Substantia nigra (tissue), 51 donors: ENCODE measurements at places on chromosomes 3 and 15.

- no peak for DNase-seq
Observed at GRCh38 chr3:108221393-108221792, 831 bp downstream of the IFT57 start.

- DNase-seq = no peak
Observed at GRCh38 chr3:131928593-131928992, 106.2 kb downstream of the CPNE4 start.

GRCh38 chr3:31232055-31233025, 300.4 kb upstream of the STT3B start:
- no peak for DNase-seq

DNA sequence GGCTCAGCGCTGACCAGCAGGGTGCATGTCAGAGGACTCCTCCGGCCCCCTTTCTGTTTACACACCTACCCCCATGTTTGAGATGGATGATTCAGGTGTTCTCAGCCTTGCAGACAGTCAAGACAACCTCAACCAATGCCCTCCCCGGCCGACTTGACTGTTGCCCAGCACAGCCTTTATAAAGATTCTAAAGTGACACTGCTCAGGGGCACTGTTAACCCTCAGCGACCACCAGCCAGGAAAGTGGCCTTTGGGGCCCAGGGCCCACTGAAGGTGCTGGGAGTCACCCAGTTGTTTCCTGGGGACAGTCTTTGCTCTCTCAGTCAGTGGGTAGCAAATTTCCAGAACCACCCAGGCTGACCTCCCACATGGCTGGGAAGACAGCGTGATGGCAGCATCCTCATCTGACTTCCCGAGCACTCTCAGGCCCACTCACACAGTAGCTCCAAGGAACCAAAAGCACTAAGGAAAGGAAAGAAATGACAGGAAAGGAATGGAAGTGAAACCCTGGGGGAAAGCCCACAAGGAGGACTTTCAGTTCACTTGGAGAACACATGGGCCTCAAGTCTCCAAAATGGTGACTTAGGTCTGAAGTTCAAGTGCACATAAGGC, 128.4 kb downstream of the ASB7 start:
- no peak for DNase-seq

DNA sequence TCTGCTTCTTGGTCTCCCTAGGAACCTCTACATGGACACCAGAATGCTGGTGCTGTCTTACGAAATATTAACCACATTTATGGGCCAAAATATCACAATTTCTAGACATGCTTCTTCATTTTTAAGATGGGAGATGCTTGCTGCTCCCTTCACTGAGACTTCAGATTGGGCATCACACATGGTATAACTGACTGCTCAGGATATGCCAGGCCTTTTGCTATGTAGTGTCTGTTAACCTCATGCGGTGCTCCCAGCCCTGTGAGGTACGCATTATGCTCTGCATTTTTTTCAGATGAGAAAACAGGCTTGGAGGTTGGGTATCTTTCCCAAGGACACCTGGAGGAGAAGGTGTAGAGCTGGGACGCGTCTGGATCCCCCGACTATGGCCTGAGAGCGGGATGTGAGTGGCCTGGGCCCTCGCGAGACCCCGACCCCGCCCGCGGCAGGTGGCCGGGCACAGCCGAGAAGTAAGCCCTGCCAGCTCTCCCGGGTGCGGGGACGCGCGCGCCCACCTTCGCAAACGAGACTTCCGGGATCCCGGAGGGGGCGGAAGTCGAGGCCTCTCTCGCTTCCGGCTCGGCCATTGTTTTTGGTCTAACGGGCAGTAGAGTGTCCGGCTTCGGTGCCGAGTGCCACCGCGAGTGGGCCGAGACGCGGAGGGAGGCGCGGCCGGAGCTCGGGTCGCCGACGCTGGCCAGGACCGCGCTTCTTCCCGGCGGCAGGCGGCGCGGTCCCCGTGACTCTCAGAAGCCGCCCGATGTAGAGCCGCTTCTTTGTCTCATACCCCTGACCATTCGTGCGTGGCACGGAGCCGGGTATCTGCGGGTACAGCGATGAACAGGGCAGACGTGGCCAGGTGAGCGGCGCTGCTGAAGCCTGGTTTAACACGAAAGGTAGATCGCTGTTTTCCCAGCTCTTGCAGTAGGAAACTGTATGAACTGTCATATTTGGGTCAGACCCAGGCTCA, at the start of gene ZKSCAN7:
Gene ZKSCAN7, plus strand, starts transcription at position 568 of the 967 bp plus-strand sequence. CDS start 1,855 bp downstream, outside the sequence.
- peak; percentile 6 for DNase-seq

DNA sequence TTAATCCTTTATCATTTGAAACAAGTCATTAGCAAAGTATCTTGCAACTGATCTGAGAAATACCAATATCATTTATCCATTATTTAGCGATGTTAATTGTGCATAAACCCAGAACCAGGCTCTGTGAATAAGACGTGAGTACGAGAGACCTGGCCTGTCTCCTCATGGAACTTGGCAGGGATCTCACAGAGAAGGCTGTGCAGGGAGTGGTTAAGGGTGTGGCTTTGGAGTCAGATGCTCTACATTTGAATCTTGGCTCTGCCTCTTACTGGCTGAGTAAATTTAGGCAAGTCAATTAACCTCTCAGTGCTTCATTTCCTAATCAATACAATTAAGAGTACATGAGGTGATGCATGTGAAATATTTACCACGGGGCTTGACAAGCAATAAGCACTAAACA, 39.9 kb upstream of the TBL1XR1 start:
- DNase-seq = no peak

- no peak for DNase-seq
Observed at GRCh38 chr3:156252656-156253055, 132.3 kb downstream of the KCNAB1 start.

DNA sequence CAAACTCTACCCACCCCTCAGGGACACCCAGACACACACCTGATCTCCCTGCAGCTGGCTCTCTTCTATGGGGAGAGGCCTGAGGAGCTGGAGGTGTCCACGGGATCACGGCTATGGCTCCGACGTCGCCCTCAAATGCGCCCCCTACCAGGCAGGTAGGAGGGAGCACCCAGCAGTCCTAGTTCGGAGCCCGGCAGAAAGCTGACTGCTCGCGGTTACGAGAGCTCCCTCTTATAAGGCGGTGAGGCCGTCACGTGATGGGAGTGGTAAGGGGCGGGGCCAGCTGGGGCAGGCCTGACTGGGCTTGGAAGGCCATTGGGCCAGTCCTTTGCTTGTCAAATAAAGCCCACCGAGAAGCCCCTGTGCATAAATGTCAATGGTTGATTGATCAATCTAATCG, at the start of gene PRR20G:
Gene PRR20G, minus strand, starts transcription at position 207 of the 400 bp plus-strand sequence. CDS start 681 bp downstream, outside the sequence.
- DNase-seq = no peak

- DNase-seq = no peak
Observed at GRCh38 chr3:180808823-180809575, 103.5 kb upstream of the FXR1 start.

DNA sequence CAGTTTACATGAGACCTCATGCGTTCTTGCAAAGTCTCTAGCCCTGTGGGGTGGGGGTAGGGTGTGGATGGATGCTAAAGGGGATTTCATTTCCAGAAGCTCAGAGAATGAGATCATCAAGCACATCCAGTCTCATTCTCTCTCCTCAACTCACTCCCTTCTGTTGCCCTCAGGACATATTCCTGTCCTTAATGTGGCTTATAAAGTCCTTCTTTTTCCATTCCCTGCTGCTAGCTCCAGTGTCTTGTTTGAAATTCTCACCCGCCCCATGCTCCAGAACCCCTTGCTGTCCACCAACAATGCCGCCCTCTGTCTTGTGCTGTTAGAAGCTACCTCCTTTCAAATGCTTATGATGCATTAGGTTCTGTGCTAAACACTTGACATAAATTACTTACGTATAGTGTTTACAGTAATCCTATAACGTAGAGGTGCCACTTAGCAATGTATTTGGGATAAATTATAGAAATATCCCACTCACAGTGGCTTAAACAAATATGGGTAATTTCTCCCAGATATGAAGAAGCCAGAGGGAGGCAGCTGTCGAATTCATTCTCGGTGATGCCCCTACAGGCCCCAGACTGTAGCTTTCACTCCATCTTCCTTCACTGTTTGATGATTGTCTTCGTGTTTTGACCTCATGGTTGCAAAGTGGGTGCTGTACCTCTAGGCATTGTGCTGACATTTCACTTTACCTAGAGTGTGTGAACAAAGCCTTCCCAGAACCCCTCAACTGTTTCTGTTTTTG, 273.1 kb upstream of the TBL1XR1 start:
- DNase-seq = no peak

DNA sequence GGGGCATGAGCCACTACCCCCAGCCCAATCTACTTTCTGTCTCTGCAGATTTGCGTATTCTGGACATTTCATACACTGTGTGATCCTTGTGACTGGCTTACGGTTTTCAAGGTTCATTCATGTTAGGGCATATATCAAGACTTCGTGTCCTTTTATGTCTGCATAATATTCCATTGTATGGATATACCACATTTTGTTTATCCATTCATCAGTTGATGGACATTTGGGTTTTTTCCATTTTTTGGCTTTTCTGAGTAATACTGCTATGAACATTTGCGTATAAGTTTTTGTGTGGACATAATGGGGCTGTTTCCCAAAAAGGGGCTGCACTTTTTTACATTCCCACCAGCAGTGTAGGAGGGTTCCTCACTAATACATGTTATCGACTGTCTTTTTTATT, 106.6 kb downstream of the PDE8A start:
- no peak for DNase-seq

GRCh38 chr3:25144430-25144829, 283.6 kb upstream of the RARB start:
- no peak for DNase-seq

DNA sequence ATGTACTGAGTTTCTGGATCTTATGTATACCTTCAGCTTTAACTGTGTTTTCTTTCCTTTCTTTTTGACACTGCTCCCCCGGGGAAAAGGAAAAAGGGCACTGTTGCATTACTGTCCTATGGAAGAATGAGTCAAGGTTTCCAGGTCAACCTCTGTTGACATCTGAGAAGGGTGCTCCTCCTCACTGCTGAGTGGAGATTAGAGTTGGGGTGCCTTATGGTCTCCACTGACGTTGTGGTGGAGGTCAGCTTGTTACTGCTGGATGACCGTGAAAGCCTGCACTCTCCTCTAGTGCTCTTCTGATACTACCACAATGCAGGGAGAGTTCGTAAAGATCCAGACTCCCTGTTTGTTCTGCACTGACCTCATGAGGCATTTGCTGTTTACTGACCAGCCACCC, 252.1 kb upstream of the GRM7 start:
- DNase-seq = no peak

DNA sequence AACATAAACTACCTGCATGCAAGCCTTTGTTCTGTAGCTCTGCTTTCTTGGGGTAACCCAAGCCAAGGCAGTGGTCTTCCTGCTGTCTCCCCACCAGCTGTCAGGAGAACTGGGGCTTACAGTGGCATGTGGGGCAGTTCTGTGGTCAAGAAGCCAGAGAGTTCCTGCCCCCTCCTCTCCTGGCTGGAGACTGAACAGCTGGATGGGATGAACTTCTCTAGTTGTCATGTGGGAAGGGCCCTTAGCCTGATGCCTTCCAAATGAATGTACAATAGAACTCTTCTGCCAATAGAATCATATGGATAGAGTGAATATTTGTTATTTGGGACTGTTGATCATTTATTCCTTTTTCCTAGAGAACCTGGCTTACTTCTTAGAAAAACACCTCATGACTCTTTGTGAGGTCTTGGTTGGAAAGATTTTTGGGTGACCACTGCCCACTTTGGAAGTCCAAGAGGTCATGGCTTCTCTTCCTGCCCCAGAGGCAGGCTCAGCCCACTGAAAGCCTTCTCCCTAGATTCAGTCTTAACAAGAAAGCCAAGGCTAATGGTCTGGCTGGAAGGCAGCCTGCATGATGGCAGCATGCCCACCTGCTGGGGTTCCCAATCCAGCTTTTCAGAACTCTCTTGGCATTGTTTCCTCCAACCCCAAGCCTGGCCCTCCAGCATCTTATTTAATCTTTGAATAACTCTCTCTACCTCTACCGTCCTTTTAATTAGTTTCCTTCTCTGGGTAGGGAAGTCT, 462.9 kb upstream of the PROK2 start:
- DNase-seq = peak; percentile 71

- DNase-seq = no peak
Observed at GRCh38 chr3:73710340-73710739, 85.6 kb upstream of the PDZRN3 start.

- DNase-seq = no peak
Observed at GRCh38 chr3:18723206-18723810, 298.2 kb upstream of the SATB1 start.

GRCh38 chr3:69772152-69772867, 33.0 kb downstream of the MITF start:
- no peak for DNase-seq

DNA sequence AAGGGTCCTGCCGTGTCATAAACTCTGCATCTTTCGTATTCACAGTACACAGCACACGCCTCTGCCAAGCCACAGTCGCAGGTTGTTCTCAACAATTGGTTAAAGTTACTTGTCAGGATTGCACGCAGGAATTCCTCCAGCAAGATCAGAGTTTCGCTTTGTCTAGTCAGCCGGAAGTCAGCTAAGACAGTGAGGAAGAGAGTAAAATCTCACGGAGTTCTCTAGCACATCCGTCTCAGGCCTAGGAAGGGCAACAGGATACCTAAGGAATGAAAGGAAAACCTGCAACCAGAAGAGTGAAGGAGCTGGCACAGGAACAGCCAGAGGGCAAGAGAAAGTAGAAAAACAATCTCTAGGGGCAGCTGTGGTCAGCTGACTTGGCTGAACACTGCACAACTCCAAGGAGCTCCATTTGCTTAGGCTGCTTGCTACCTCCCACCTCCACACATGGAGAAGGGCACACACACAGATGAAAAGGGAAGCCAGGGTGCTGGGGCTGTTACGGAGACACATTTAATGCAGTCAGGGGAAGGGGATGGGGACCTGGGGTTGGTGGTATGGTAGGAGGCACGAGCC, 23.7 kb downstream of the RORA start:
- no peak for DNase-seq

DNA sequence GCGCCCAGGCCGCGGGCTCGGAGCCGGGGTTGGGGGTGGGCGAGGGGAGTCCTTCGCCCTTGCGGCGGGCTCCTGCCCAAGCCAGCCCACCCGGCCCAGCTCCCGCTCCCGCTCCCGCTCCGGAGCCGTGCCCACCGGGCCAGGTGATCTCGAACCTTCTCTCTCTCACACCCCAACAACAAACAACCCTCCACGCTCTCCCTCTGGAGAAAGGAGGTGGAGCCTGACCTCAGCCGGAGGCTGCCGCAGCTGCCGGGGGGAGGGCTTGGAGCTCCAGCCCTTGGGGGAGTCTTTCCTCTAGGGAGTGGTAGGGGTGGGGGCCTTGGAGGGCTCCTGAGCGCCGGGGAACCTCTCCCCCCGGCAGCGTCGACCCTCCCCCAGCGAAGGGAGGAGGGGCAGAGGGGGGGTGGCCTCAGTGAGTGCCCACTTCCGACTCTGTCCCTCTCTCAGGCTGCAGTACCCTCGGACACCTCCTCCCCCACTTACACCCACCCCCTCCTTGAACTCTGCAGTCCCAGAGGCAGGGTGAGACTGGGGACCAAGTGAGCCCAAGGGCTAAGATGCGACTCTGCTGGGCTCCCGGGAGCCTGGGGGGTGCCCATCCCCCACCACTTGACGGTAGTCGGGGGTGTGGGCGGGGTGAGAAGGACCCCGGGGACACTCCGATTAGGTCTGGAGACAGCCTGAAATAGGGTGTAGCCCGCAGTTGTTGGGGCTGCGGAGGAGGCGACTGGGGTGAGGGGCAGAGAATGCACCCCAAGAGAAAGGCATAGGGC, 4.4 kb upstream of the BAHD1 start:
- no peak for DNase-seq

- DNase-seq = no peak
Observed at GRCh38 chr15:101175401-101175800, 76.4 kb downstream of the CHSY1 start.

GRCh38 chr3:69343875-69344274, 42.0 kb downstream of the FRMD4B start:
- no peak for DNase-seq

- DNase-seq = no peak
Observed at GRCh38 chr3:117669774-117670173, 960.2 kb downstream of the TUSC7 start.

GRCh38 chr3:107589454-107589853, 66.7 kb downstream of the BBX start:
- no peak for DNase-seq
